ENCODE measurements at places on chromosomes 3 and 15.

DNA sequence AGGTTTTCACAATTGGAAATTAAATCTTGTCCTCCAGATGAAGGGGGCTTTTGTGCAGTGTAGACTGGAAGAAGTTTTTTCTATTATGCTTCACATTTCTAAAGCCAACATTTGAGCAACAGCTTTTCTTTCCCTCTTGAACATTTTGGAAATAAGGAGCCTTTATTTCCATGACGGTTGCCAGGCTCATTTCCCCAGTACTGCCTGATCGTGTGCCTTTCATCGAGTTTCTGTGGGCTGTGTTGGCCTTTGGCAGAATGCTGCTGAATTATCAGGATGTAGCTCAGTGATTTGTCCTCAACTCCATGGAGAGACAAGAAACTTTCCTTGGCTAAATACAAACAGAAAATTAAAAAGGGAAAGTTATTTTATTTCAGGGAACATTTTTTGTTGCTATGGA, 314.8 kb upstream of the LRRC3B start:
- no peak for DNase-seq

DNA sequence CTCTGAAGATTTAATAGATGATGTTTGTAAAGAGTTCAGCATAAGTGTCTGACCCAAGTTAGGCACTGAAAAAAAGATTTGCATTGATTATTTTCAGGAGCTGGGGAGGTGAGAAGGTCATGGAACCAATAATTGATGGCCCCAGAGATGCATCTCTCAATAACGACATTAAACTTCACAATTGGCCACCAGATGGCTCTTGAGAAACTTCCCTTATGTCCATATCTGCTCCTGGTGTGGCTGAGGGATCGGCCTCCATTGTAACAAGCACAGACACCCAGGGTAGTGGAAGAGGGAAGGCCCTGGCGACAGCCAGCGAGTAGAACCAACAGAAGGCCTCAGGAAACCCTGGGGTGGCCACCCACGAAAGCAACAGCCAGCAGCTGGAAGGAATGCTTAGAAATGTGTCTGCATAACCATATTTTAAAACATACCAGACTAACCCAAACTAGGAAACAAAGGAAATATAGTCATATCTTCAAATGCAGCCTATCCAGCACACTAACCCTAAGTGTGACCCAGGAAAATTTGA, 536.7 kb downstream of the SOX2 start:
- DNase-seq: no peak

GRCh38 chr3:112774293-112774926, 72.3 kb downstream of the CD200R1L start:
- DNase-seq: no peak

DNA sequence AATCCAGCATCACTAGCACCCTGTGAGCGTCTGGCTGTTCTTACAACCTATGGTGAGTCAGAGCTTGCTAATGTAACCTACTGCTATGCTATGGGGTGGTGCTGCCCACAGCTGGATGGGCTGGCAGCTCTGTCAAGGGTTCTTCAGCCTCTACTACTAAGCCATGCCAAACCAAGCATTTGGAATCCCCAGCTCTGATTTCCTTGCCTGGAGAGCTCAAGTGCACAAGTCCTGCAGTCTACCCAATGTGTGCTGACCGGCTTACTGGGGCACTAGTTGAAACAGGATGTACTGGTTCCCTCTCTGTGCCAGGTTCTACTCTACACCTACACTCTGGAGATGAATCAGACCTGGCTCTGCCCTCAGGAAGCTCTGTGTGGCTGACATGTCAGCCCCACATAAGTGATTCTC, 4.2 kb downstream of the TEX264 start:
- DNase-seq: peak; percentile 29

DNA sequence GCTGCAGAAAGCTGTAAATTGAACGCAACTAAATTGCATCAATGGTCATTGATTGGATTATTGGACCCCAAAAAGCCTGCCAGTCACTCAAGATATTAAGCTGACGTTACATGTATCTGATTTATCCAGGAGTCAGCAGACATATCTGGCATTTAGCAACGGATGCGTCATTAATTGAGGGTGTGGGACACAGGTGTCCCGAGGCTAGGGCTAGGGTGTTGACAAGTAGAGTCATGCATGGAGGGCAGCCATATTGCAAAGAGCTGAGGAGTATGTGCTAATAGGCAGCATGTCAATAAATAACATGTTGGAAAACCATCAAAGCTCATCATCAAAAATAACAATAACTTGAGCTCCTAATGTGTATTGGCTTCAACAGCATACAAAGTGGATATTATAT, 234.5 kb upstream of the GOLGA6L4 start:
- DNase-seq: no peak

DNA sequence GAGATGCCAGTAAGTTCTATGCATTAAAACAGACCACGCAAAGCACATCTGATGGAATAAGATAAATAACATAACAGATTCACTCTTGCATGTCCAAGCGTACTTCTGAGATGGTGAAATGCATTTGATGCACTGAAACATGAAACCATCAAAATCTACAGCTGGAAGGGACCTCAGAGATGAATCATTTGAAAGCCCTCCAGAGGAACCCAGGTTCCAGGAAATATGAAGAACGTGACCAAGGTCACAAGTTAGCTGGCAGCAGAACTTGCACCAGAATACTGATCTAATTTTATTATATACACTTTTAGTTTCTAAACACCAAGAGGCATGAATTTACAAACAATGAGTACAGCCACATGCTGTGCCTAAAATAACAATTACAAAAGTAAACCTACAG, 957.1 kb downstream of the FHIT start:
- DNase-seq: no peak

DNA sequence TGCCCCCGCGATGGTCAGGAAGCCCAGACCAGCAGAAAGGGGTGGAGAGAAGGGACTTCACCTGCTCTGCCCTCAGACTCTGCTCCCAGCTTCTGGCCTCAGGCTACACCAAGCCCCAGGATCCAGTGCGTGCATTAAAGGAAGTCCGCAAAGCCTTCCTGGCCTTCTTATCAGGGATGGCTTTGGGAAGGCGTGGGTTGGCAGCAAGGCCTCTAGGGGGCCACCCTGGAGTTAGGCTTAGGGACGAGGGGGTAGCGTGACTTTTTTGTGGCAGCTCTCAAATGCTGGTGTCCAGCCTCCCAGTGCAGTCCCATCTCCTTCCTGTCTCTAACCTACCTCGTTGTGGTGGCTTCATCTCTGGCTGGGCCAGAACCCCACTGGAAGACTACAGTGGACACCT, 18.9 kb upstream of the RPL29 start:
- no peak for DNase-seq

GRCh38 chr3:13208706-13209633, 135.7 kb upstream of the IQSEC1 start:
- DNase-seq: no peak

GRCh38 chr3:194824701-194825111, 139.0 kb downstream of the FAM43A start:
- no peak for DNase-seq

DNA sequence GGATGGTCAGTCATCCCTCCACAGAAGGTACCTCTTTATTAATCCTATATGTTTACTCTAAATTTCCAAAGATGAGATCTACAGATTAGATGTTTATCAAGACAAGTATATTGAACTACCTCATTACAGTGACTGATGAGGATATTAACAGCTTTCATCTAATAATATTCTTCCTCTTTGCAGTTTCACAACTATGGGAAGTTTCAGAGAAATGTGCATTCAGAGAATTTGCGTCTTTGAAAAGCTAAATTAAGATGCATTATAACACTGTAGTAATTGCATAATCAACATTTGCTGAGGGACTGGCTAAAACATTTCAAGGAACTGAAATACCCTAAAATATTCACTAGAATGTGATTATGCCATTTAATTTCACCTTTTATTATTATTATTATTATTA, 46.7 kb downstream of the MCF2L2 start:
- no peak for DNase-seq

- no peak for DNase-seq
Observed at GRCh38 chr3:10557781-10558373, 52.5 kb upstream of the ATP2B2 start.

DNA sequence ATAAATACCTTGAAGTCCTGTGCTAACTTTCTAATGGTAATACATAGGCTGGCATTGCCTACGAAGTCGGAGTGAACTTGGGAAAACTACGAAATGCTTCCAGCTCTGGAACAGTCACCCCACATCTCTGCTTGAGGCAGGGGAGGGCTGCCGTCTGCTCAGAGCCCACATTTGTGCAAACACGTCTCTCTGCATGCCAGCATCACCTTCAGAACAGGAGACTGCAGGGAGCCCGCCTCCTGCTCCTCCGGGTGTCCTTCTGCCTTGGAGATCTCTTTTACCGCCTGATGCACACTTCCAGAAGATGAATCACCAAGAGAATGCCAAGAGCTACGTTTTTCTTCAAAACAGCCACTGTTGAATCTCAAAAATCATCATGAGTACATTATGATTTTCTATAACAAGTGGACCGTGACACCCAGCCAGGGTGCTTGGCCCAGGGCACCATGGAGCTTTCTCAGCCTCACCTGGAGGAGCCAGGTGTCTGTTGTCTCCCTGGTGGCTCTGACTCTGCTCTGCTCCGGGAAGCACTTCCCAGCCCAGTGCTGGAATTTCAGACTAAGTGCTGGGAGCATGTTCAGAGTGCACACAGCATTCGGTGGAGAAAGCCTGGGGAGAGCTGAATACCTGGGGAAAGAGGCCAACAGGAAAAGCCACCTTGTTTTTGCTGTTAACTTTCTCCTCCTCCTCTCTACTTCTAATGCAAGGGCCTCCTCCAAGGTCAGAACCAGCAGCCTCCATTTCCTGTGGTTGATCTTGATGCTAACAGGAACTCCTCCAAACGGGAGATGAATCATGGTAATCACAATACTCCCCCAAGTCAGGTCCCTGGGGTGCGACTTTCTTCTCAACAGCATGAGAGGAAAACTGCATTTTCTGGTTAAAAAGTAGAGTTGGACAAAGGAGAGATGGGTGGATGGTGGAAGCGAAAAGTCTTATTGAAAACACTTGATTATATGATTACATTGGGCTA, 467.7 kb downstream of the GABRG3 start:
- DNase-seq: no peak

DNA sequence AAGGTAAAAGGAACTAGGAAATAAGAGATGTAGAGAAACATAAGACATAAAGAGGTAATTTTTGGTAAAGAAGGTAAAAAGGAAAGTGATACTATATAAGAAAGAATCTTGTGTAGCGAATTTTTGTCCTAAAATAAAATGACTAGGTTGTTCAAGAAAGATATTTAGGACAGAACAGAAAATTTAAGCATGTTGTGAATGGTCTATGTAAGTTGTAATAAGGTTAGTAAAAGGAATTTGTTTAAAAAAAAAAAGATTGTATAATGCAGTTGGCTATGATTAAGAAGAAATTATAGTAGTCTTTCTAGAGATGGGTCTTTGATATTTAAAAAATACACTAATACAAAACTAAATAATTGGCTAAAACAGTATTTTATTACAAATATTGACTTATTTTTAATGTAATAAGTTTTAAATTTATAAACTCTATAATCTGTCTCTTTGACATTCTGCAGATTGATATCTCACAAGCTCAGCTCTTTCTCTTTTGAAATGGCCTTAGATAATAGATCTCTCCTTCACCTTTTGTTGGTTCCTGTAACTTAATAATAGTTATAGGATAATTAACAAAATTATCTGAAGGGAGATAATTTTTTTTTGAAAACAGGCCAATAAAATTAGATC, 3.7 kb upstream of the SLC41A3 start:
- DNase-seq: no peak

- peak; percentile 39 for DNase-seq
Observed at GRCh38 chr15:31930967-31931366, 99.3 kb upstream of the CHRNA7 start.

DNA sequence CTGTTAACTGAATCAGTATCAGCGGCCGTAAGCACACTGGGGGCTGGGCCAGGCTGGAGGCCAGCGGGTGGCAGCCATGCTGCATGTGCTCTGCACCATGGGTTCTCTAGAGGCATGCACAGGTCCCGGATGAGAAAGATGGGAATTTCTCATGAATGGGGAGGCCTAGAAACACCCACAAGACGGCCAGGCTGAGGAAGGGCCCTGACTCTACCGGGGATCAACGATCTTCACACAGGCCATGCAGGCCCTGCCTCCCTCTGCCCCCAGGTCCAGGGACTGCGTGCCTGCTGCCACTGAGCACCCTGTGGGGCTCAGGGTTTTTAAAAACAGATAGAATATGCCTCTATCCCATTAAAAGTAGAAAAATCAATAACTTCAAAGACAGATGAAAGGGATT, 32.7 kb downstream of the SLC41A3 start:
- no peak for DNase-seq

DNA sequence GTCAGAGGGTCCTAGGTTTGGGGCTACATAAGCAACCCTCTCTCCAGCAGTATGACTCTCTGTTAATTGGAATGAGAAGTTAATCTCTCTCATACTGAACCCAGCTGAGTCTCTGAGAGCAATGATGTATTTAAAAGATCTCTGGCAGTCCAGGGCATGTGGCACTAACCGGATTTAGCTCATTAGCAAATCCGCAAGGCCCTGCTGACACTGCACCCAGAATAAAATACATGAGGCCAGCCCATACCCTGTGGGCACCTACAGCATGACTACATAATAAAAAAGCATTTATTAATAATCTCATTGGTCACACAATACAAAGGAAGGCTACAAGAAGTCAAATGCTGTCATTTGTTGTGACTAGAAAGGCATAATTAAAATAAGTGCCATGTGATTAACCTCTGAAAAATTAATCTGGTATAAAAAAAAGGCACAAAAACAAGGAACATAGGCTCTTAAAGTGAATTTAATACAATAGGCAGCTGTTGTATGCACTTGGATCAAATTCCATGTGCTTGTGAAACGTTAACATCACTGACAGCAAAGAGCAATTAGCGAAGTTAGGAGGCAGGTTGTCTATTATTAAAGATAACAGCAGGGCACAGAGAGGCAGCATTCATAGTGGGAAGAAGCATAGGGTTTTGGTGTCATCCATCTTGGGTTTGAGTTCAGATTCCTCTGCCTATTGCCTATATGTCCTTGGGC, 381.2 kb downstream of the WDR72 start:
- no peak for DNase-seq

DNA sequence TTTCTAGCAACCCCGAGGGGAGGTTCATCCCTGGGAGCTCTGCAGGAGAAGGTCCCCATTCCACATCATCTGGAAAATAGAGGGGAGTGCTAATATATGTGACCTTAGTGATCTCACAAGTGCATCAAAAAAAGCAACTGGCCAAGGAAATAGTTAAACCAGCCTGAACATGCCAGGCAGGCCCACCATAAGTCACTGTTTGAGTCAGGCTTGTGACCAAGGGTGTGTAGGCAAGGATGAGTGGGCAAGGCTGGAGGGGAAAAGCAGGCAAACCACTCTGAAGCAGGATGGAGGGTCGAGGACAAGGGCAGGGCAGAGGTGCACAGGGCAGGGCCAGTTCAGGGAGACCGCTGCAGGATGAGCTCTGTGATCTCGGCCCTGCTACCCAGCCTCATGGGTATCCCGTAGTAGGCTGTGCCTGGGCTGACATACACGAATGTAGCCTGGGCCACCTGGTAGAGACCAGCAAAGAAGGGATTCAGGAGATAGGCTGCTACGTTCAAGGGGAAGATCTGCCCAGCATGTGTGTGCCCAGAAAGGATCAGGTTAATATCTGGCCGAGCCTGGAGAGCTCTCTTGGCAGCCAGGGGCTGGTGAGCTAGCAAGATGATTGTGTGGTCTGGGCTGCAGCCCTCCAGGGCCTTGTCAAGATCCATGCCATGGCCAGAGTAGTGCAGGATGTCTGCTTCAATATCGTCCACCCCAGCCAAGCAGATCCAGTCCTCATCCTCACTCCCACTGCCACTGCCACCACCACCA, 4.3 kb downstream of the GLB1 start:
- no peak for DNase-seq

Data from stimulated activated CD4-positive, alpha-beta T cell treated with anti-CD3 and anti-CD28 coated beads, Interleukin-2, amount 100 ng/mL, for 24 hours (primary cell).